ENCODE measurements at places on chromosomes 11 and 22.

DNA sequence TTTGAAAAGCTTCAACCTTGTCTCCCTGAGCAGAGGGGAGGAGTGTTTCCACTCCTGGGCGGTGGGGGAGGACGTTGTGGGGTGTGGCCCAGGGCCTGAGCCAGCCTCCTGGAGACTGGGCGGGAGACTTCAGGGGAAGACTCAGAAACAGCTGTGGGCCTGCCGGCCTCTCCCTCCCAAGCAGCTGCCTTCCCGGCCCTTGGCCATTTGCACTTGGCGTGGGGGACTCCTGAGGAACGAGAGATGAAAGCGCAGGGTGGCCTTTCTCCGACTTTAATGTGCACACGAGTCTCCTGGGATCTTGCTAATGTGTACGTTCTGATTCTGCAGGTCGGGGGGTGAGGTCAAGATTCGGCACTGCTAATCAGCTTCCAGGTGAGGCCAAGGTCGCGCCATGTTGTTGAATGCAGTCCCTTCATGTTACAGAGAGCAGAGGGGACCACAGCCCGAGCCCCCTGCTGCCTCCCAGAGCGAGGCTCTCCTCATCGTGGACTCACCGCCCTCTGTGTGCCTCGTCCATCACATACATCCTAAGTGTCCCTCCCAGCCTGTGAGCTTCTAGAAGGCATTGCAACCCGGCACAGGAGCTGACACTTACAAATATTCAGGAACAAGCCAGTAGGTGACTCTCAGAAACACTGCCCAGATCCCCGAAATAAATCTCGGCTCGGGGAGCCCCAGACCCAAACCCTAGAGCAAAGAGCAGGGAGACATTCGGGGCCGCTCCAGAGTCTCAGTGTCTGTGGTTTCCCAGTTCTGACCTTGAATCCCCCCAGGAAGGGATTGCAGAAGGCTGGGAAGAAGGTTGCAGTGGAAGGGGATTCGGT, 7.7 kb downstream of the LIF start:
- DNase-seq = no peak

DNA sequence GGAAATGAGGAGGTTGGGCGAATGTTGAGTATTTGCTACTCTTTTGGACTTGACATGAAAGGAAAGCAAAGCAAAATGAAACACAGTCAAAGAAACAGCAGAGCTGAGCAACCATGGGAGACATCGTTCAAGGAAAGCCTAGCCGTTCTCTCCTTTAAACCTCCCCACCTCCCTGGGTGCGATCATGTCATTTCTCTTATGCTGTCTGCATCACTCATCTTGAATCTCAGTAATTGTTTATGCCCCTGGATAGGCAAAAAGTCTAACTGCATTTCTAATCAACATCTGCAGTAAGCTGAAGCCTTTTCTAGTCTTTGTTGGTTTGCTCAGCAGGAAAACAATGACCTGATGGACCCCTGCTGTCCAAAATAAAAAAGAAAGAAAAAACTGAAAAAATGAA, 107.0 kb downstream of the MSANTD4 start:
- DNase-seq = no peak

DNA sequence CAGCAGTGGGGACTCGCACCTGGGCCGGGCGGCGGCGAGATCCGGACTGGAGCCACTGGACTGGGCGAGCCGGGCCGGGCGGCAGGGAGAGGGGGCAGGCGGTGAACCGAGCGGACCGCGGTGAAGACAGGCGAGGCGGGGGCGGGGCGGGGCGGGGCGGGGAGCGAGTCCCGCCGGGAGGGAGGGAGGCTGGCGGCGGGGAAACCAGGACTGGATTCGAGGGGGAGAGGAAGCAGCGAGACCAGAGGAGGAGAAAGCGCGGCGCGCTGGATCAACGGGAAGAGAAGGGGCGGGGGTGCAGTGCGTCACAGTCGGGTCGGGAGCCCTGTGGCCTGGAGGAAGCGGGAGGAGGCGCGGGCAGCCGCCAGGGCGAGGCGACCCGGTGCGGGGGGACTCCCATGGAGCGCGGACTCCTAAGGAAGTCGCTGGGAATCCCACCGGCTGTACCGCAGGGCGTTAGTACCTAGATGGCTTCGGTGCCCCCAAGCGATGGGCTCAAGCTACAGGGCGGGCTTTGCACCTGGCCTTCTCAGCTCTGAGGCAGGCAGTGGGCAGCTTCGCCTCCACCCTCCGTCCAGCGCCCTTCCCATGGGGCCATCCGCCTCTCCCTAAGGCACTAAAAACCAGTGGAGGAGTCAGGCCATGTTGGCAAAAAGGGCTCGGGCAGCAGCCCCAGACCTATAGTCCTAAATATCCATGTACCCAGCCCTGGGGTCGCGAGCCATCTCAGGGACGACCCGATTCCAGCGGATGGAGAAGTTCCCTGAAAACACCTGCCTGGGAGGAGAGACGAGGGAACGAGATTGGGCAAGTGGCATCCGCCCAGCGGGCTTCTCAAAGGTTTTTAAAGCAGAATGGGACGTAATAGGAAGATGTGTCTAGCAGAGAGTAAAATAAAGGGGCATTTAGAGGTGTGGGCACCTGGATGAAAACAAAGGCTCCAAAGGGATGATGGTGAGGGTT, at the start of gene TMEM121B:
Gene TMEM121B, minus strand, starts transcription at position 128 of the 963 bp plus-strand sequence. CDS start 233 bp downstream, outside the sequence.
- no peak for DNase-seq

DNA sequence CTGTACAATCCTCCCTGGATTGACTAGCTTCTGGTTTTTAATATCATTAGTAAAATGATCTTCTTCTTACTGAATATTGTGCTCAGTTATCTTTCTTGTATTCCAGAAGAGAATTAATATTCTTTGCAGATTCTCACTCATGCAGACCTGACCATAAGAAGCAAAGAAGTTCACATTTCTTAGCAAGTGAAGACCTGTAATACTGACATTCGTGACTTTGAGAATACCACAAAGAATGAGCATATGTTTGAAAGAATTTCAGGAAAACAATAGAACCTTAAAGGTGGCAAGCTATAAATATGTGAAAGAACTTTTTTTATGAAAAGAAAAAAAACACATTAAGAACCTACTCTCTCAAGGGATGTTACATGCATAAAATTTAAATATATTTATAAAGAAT, 371.6 kb downstream of the JRKL start:
- DNase-seq = no peak

GRCh38 chr22:47010211-47010610, 247.8 kb downstream of the TBC1D22A start:
- no peak for DNase-seq

- no peak for DNase-seq
Measured at GRCh38 chr11:66768088-66768521, 39.1 kb upstream of the SPTBN2 start.

- no peak for DNase-seq
Measured at GRCh38 chr11:61973476-61974162, 6.2 kb upstream of the FTH1 start.

DNA sequence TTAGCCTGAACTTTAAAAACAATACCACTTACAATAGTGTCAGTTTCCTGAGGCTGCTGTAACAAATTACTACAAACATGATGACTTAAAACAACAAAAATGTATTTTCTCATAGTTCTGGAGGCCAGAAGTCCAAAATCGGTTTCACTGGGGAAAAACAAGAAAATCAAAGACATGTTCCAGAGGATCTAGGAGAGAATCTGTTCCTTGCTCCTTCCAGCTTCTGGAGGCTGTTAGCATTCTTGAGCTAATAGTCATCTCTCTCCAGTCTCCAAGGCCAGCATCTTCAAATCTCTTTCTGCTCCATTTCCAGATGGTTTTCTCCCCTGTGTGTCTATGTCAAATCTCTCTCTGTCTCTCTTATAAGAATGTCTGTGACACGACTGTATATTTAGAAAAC, 67.6 kb upstream of the TEAD1 start:
- DNase-seq = no peak

DNA sequence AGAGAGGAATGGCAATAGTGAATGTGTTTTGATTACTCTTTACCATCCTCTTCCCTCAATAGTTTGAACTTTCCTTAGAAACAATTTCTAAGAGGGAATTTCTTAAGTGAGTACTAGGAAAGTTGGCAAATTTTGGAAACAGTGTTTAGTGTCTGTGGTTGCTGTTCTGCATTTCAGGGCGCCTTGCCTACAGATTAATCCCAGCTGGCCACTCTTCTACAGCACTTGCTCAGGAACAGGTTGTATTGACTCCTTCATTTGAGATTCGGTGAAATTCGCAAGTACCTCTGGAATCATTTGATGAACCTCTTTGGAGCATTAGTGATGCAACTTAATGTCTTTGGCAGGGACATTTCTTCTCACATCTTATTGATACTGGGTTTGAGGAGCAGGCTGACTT, 28.3 kb downstream of the JAM3 start:
- no peak for DNase-seq

DNA sequence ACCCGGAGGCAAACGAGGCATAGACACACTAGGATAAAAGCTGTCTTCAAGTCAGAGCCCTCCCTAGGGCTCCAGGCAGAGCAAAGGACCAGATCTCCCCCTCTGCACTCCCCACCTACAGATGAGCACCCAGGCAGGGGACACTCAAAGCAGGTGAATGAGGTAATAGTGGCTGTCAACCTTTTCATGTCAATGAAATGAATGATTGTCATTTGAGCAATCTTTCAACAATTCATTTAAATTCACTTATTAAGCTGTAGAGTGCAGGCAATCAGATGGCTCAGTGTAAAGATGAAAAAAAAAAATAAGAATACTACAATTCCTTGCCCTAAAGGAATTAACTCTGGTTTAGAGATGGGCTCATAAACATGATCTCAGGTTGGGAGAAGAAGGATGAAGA, 427.8 kb upstream of the ISX start:
- no peak for DNase-seq

DNA sequence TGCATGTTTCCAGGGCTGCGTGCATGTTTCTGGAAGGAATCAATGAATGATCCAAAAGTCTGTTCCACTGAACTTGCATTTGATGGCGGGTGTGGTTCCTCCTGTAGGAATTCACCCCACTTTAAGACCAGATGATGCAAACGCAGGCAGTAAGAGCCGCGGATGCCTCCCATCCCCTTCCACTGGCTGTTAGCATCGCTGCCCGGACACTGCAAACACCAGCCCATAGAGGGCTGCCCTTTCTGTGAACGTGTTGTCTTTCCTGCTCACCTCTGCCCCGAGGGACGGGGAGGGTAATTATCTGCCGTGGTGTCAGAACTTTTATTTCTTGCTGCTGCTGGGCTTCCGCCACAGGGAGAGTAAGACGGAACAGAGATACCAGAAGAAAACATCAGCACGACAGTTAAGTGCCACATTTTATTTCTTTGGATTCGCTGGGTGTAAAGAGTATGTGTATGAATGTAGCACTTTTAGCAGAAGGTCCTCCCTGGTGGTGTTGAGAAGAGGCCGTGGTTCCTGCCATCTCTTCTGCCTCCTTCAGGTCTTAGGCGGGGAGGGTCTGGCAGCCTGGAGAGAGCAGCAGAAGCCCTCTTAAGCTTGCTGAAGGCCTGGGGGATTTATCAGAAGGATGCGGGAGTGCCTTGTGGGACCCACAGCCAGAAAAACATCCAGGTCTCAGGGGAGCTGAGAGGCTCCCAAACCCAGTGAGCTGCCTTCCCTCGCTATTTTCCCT, 53.2 kb upstream of the NECTIN1 start:
- no peak for DNase-seq

DNA sequence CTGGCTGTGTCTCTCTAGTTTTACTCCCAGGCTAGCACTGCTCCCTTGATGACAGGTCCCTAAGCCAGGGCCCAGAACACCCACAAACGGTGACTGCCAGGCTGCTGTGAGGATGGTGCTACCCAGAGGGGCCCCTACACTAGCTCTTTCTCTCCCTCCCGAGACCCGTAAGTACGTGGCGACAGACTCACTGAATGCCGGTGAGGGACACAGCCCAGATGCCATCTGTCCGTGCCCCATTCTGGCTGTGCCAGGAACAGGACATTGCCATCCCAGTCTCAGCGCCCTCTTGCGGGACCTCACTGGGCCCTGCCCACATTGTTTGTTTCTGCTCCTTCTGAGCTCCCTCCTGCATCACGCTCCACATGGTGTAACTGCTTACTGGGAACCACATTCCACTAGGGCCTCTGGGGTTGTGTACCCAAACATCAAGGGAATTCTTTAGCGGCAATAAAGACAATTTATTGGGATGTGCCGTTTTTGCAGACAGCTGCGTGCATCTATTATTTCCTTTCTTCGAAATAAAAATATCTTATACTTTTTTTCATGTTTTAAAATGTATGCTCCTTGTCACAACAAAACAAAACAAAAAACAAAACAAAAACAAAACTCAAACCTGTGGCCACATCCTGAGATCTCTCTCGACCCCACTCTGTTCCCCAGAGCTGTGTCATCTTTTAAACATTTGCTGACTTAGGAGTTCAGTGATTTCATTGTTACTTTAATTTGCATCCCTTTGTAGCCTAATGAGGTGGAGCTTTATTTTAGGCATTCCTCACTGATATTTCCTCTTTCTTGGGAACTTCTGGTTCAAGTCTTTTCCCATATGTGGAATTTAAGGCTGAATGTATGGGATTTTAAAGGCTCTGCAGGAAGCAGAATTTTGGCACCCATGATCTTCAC, 4.4 kb upstream of the TPCN2 start:
- DNase-seq = no peak

DNA sequence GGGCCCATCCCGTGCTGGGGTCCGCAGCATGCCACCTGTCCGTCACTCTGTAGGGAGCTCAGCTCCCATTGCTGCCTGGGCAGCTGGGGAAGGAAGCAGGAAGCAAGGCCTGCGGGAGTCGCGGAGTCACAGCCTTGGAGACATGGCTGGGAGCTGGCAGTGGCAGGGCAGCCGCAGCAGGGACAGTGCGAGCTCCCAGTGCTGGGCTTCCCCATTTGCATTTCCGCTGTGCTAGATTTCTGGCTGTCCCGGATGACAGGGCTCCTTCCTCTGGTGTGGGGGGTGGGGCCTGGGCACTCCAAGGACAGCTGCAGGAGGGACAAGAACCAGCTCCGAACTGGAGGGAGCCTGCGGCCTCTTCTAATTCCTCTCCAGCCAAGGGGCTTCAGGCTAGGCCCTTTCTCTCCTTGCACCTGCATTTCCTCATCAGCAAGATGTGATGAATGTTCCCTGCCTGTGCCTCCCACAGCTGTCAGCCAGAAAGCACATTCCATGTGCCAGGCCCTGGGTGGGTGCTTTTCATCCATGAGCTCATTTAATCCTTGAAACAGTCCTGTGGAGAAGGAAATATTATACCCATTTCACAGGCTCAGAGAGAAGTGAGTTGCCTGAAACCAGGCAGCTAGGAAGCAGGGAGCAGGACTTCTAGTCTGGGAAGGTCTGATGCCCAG, 48.0 kb downstream of the MYO7A start:
- no peak for DNase-seq

GRCh38 chr22:43889201-43889859, 2.5 kb downstream of the PNPLA5 start:
- no peak for DNase-seq

DNA sequence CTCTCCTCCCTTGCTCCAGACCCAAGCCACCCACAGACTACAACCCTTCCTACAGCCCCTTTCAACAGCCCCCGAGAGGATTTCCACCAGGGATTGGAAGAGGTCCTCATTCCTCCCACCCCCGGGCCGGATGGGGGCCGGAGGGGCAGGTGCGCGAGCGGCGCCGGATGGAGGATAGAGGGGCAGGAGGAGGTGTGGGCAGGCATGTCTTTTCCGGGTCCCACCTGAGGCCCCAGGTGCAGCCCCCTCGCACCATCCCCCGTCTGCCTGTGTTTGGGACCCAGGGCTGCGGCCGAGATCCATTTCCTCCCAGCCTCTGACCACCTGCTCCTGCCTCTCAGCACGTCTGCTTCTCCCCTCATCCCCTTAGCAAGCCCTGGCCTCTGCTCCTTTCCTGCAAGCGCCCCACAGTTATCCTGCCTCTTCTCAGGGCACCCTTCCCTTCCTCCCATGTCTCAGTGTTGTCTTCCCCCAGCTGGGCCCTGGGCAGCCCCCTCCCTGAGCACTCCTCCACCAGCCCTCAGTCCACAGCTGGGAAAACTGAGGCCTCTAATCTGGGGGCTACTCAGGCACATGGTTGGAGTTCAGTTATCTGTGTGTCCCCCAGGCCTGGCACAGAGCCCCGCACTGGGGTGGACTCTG, 19.3 kb upstream of the CBX7 start:
- no peak for DNase-seq

GRCh38 chr22:21568347-21569075, 997 bp downstream of the UBE2L3 start:
- DNase-seq = peak; percentile 22

Data from stimulated activated CD4-positive, alpha-beta T cell treated with anti-CD3 and anti-CD28 coated beads, Interleukin-12 subunit alpha, Interleukin-12 subunit beta, amount 100 ng/mL, for 4 hours (primary cell).